Stimulated activated CD4-positive, alpha-beta T cell treated with anti-CD3 and anti-CD28 coated beads, Interleukin-1b, Interleukin-23, amount 100 ng/mL, for 1 hour (primary cell): ENCODE measurements at places on chromosomes 3 and 15.

DNA sequence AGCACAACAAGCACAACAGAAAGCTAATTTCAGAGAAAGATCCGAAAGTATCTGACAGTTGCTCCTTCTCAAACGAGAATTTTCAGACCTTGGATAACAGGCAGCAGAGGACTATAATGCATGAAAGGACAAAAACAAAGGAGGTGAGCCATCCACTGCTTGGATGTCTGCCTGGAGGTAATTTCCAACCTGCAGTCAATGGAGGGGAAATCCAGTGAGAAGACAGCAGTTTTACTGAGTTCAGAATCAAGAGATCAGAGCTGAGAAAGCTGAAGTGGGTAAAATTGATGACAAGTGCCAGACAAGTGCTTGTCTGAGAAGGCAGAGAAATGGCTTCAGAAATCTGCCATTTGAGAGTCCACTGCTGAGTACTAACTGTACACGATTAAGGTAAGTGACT is 22.1 kb downstream of the UBE3A start:
- no peak for DNase-seq

- no peak for DNase-seq
Measured at GRCh38 chr3:155504682-155505081, 211.2 kb upstream of the STRIT1 start.

GRCh38 chr3:125624341-125624740 is 29.0 kb upstream of the OSBPL11 start:
- DNase-seq = no peak

GRCh38 chr3:181705086-181705480 is 6.6 kb upstream of the SOX2 start:
- no peak for DNase-seq

- no peak for DNase-seq
Measured at GRCh38 chr3:114718898-114719210, 425.0 kb downstream of the TIGIT start.

DNA sequence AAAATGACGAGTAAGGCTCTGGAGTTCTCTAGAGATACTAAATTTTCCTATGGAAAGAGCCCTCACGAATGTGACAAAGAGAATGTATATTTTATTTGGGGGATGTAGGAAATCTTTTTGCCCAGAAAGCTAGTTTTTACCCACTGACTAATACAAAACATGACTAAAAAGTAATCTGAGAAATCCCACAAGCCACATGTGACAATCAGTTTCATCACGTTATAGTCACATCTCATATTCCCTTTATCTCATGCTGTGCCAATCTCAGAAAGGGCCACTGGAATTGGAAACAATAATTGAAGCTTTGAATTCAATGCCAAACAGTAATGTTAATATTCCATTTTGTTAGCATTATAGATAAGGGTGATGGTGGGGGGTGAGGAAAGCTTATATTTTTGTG is 509.0 kb upstream of the GOLIM4 start:
- DNase-seq = no peak

DNA sequence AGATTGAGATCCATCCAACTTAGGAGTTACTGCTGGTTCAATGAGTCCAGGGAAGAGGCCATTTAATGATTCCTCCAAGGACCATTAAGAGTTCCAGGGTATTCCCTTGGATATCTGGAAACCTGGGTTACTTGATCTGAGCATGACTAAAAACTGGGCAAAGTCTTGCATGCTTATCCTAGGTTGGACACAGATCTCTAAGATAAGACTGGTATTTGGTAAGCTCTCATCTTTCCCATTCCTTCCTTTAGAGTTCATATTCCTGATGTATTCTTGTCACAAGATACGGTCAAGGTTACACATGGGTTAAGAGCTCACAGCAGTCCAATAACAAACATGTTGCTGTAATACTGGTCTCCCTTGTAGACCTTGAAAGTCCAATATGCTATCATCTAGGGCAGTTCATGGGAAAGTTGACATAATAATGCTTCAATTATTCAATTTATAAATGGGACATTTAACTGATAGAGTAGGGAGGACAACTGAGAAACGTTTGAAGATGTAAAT is 301.7 kb downstream of the TIGIT start:
- DNase-seq = no peak

DNA sequence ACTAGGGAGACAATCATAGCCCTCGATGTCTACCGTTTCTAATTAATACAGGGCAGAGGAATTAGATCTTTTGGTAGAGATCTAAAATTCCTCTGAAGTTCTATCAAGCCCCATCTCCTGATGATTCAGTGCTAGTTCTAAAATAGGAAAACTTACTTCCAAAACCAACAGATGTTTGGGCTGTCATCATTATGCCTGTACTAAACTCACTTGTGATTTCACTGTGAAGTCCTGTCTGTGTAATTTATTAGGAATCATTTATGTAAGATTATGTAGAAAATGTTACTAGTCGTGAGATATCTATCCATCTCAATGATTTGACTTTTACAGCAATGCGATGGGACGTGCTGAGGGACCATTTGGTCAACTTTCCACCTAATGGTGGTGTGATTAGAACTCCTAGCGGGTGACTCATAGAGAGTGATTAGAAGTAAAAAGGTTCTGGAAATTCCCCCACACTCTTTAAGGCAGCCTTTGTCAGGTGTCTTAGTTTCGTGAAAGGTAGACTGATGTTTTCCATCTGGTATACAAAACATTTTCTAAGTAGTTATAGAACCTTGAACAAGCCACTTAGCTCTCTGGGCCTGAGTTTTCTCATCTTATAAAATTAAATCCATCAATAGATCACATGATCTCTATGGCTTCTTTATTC is 34.2 kb downstream of the LIPC start:
- DNase-seq = no peak
